ENCODE measurements at places on chromosomes 5 and 9. TPM values are rescaled to one million over a fixed set of nuclear protein-coding genes. Genes with fewer than 3 reads are reported as not detected.

Gene MYMK
- 42.1 TPM for polyA plus RNA-seq

Gene TAF1L
- 0.09 TPM for polyA plus RNA-seq

Gene LEAP2
- 1.4 TPM for polyA plus RNA-seq

Gene RANBP3L
- polyA plus RNA-seq = 0.36 TPM

Gene PCDHA9
- not detected for polyA plus RNA-seq

Gene ARSI
- polyA plus RNA-seq = 6.0 TPM

Gene FOXI1
- polyA plus RNA-seq = not detected

Gene PCSK5
- 16.5 TPM for polyA plus RNA-seq

Gene DND1
- not detected for polyA plus RNA-seq

Gene PRR16
- 18.0 TPM for polyA plus RNA-seq

Gene IL5
- not detected for polyA plus RNA-seq

Gene DMXL1
- 24.3 TPM for polyA plus RNA-seq

Gene BTNL9
- 6.6 TPM for polyA plus RNA-seq

Gene GPX8
- 70.4 TPM for polyA plus RNA-seq

Gene RPL37
- polyA plus RNA-seq = 2,297 TPM

Gene FAM81B
- 10.0 TPM for polyA plus RNA-seq

Gene STK32A
- polyA plus RNA-seq = 0.68 TPM

Gene GLRA1
- polyA plus RNA-seq = not detected

Gene EIF4E1B
- 0.05 TPM for polyA plus RNA-seq

Gene TRMT10B
- 12.8 TPM for polyA plus RNA-seq

Gene SH3GL2
- 0.11 TPM for polyA plus RNA-seq

Gene MAP1B
- 42.3 TPM for polyA plus RNA-seq

Gene EHMT1
- 44.7 TPM for polyA plus RNA-seq

Gene POLE3
- polyA plus RNA-seq = 42.3 TPM

Gene ELAVL2
- polyA plus RNA-seq = 1.4 TPM

Gene NR6A1
- polyA plus RNA-seq = 0.51 TPM

Gene PCDHGA7
- polyA plus RNA-seq = 1.9 TPM

Measured in muscle of back (tissue), 13 donors.